ENCODE measurements at places on chromosomes 13 and 19.

- no peak for DNase-seq
These were observed 62.4 kb upstream of the RNF113B start for GRCh38 chr13:98239162-98240076.

- DNase-seq: peak; percentile 75
These were observed 56.5 kb downstream of the VAV1 start for GRCh38 chr19:6828698-6829633.

GRCh38 chr19:11196406-11197287, 698 bp downstream of the KANK2 start:
- no peak for DNase-seq

DNA sequence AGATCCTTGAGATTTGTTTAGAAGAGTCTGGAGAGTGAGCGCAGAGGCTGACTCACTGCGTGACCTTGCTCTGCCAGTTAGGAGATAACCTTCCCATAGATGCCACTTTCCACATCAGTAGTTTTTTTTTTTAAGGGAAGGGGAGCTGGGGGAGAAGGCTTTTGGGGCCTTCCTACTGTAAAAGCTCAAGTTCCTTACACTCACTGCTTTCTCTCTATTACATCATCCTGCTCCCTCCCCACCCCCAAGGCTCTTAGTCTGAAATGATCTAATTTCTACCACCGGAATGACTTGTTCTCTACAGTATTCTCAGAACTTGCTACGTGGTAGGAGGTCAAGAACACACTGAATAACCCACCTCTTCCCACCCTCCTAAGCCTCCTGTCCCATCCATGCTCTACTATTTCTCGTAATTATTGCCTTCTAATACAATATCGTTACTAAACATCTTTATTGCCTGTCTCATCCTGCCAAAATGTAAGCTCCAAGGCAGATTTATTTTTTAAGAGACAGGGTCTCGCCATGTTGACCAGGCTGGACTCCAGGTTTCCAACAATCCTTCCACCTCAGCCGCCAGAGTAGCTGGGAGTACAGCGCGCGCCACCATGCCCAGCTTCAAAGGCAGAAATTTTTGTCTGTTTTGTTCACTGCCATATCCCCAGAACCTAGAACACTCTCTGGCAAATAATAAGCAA, 1.2 kb downstream of the LONP1 start:
- peak; percentile 60 for DNase-seq

- DNase-seq: no peak
These were observed 2.8 kb upstream of the AZU1 start for GRCh38 chr19:824885-825284.

DNA sequence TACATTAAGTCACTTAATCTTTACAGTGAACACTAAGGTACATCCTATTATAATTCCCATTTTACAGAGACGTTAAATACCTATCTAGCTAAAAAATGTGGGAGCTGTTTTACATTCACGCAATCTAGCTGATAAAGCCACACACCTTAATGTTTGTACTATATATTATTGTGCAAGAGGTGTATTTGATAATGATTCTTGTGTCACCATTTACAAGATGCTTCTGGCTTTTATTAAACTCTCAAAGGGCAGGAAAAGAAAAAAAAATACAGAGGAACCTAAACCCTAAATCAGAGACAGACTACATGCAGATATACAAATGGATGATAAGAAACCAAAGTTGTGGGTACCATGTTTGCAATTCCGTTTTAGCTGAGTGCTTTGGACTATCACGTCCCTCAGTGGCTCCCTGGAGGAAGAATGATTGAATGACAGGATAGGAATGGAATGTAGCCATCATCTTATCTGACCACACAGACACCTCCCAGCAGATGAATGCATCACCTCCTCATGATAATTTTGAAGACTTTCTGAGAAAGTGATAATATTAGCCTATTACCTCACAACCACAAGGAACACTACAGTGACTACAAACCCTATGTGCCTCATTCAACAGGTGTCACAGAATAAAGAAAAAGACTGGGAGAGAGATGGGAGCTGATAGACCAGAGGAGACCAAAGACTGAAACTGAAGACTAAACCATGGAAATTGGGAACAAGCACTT, 230.5 kb upstream of the SERP2 start:
- no peak for DNase-seq

GRCh38 chr19:1106841-1107660, 3.3 kb downstream of the GPX4 start:
- no peak for DNase-seq

- peak; percentile 81 for DNase-seq
These were observed at the start of gene USF2 for GRCh38 chr19:35268536-35269437. Gene USF2, plus strand, starts transcription at chr19:35268962. Its CDS starts 140 bp downstream, at chr19:35269102.

- no peak for DNase-seq
These were observed 89.5 kb downstream of the ARHGEF7 start for GRCh38 chr13:111204438-111205177.

DNA sequence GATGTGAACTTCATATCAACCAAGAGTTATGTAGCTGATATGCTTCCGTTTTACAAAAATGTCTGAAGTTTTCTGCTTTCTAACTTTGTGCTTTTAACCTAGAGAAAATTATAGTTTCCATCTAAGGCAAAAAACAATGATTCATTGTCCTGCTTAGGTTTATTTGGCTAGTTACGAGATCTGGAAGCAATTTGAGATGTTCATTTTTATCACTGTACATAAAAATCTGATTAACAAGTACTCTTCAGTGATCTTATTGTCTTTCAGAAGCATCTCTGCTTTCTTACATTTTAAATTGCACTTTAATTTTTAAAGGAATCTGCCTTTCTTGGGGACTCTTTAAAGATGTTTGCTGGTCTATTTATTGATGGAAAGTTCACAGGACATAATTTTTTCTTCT, 188.1 kb downstream of the RFC3 start:
- DNase-seq: no peak

DNA sequence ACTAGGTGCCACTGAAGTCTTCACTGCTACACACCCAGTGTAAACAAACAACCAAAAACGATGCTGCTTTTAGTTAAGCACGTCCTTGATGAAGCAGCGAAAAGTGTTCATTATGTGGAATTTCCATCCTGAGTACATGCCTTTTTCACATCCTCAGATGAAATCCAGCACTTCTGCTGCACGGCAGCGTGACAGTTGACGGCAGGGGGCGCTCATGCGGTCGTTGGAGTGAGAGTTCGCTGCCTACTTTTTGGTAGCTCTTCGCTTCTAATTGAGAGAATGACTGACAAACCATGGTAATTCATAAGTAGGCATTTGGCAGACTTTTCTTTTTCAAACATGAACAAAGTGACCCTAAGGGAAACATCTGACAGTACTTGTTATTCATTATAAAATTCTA, 1124.9 kb downstream of the EFNB2 start:
- DNase-seq: peak; percentile 57

- DNase-seq: no peak
These were observed 407.8 kb downstream of the LIG4 start for GRCh38 chr13:107807306-107808073.

DNA sequence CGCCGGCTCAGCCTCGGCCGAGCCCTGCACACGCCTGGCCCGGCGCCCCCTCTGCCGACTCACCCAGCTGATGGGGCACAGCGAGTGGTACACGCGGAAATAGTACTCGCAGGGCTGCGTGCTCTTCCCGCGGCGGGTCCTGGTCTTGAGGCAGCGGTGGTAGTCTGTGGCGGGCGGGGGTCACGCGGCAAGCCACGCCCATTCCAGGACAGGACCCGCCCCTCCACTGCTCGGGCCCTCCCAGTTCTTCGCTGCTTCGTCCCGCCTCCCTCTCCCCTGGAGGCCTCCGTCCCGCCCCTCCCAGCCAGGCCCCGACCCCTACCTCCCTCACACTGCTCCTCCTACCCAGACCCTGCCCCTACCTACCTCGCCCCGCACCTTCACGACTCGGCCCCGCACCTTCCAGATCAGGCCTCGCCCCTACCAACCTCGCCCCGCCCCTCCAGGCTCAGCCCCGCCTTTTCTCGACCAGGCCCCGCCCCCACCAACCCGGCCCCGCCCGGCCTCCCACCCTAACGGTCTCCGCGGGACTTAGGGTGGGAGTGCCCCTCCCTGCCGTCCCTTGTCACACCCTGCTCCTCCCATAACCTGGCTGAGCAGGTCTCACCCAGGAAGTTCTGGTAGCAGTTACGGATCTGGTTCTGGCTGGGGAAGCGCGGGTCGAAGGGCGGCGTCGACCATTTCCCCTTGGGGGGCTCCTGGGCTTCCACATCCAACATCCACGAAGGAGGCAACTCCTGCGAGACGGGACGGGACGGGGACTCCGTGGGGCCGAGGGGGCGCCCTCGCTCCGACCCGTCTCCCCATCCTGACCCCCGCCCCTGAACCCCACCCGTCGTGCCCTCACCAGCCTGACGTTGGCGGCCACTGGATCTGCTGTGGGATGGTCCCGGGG, 469 bp downstream of the COX6B2 start:
- DNase-seq: peak; percentile 83
